Body of pancreas (tissue), 4 donors: ENCODE measurements at places on chromosomes 3 and 15. TPM values are rescaled to one million over a fixed set of nuclear protein-coding genes. Genes with fewer than 3 reads are reported as not detected.

DNA sequence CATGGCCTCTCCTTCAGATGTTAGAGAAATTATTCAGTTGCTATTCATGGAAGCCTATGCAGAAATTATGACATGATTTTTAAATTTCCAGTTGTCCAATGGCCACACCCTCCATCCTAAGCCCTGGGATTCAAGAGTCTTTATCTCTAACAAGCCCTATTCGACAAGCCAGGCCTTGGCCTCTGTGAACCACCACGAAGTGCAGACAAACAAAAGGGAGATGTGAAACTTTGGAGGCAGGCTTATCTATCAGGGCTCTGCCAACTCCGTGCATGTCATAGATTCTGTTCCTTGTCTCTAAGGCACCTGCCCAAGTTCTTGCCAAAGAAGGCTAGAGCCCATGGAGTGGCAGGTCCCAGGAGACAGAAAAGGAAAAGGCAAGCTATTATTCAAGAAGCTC is 212.4 kb upstream of the ADAMTS9 start:
- H3K27me3 ChIP-seq: no peaks in the 10 kb centered on the region
- no peaks in the 10 kb centered on the region for H3K36me3 ChIP-seq
- no peak for DNase-seq
- H3K4me1 ChIP-seq: peaks cover 16% of the 10 kb centered on the region
- no peak overlapping the region for H3K4me3 ChIP-seq

DNA sequence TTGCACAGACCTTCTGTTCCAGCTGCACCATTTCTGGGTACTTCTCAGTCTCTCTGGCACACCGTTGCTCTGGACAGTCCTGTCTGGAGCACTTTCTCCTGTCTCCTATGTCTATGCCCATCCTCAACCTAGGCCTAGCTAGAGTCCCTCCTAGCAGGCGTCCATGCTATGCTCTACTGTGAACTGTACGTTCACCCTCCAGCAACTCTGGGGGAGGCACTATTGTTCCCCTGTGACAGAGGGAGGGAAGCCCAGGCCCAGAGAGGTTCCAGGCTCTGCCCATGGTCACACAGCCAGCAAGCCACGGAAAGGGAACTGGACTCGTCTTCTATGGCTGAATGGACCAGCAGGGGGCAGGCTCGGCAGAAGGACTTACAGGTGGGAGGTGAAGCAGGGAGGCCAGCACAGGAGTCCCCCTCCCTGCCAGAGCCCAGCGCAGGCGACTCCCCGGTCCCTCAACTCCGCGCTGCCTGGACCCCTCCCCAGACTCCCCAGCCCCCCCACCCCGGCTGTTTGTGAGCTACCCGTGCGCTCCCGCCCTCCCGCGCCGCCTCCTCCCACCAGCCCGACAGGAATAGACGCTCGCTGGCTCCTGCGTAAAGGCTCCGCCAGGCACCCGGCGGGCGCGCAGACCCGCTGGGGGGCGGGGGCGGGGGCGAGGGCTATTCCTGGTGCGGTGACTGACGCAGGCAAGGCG is 1.7 kb upstream of the LINGO1 start:
- H3K36me3 ChIP-seq: no peaks in the 10 kb centered on the region
- H3K27ac ChIP-seq: no peak overlapping the region
- peaks cover 29% of the 10 kb centered on the region for H3K4me1 ChIP-seq
- peak; percentile 71 for DNase-seq

- no peaks in the 10 kb centered on the region for H3K27me3 ChIP-seq
- peak overlapping the region; percentile 80 for H3K27ac ChIP-seq
- H3K4me1 ChIP-seq: peaks cover 14% of the 10 kb centered on the region
- H3K36me3 ChIP-seq: no peaks in the 10 kb centered on the region
- DNase-seq: peak; percentile 20
Measured at GRCh38 chr15:91116113-91117067, 16.3 kb downstream of the SV2B start.

DNA sequence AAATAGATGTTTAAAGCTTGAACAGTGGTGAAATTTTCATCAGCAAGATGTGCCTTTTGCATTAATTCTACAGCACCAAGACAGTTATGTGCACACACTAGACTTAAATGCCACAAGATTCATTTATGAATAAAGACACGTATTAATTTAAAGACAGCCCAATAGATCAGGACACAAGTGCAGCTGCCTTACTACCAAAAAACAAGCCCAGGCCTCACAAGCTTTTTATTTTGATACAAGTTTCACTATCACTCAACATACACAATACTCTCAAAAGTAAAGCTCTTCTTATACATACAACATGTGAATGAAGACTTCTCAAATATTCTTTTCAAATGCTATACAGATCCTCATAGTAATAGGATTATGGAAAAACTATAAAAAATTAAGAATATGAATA is 2.4 kb downstream of the ACAP2 start:
- no peak overlapping the region for H3K27ac ChIP-seq
- no peak overlapping the region for H3K4me3 ChIP-seq
- DNase-seq: no peak
- H3K4me1 ChIP-seq: peaks cover 31% of the 10 kb centered on the region

SEMA3G gene
- total RNA-seq: 13.2 TPM

DNA sequence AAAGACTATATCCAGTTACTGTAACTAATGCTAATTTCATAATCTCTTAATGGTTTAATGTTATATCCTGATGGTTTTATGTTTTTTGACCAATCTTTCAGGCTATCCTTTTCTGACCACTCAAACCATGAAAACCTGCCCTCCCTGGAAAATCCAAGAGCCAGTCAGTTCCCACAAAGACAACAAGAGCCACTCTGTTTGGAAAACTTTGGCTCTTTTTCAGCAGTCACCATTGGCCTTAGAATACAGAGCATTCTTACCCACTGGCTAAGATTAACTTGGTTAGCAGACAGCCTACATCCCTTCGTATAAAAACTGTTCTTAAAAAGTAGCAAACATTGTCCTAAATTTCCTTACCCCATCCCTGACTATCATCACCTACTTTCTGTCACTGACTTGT is 32.9 kb downstream of the ALCAM start:
- no peak overlapping the region for H3K4me3 ChIP-seq
- H3K36me3 ChIP-seq: no peaks in the 10 kb centered on the region
- H3K27me3 ChIP-seq: no peaks in the 10 kb centered on the region
- peaks cover 24% of the 10 kb centered on the region for H3K4me1 ChIP-seq
- no peak overlapping the region for H3K27ac ChIP-seq

P3H2 gene
- total RNA-seq: 3.0 TPM

DNA sequence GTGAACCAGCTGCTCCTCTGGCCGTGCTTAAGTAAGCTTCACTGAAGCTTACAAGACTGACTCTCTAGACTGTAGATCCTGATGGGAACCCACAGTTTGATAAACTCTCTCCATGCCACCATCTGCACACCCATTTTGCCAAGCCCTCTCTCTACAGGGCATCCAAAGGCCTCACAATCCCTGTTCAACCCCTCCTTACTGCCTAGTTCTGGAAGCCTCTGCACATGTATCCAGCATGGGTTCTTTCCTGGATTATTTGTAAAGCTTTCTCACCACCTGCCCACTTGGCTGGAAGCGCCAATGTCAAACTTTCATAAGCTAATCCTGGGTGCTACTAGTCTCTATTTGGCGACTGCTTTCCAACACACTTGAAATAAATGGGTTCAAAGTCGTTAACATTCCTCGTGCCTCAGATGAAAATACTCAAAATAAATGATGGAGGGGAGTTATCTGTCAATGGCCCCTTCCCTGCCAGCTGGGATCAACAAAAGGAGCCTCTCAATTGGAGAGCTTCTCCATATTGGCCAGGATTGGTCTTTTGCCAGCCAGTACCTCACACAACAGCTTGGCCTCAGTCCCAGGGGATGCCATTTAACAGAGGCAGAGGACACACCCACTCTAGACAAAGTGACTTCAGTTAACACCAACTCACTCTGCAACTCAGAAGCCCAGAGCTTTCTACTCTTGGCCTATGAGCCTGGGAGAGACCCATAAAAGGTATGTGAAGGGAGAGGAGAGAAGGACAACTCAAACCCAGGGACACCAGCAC is 48.1 kb downstream of the SH3BP5 start:
- H3K4me1 ChIP-seq: no peaks in the 10 kb centered on the region
- DNase-seq: no peak
- H3K27ac ChIP-seq: no peak overlapping the region
- no peaks in the 10 kb centered on the region for H3K27me3 ChIP-seq

GNAT1 gene
- not detected for total RNA-seq
